ENCODE measurements at places on chromosomes 5 and 9. TPM values are rescaled to one million over a fixed set of nuclear protein-coding genes. Genes with fewer than 3 reads are reported as not detected.

PCDHA3 gene
- 2.4 TPM for total RNA-seq

TBCA gene
- total RNA-seq = 243 TPM

ARRDC3 gene
- 107 TPM for total RNA-seq

SPINK7 gene
- not detected for total RNA-seq

TGFBI gene
- 3.8 TPM for total RNA-seq

IFNA21 gene
- not detected for total RNA-seq

ANKRD20A1 gene
- 1.6 TPM for total RNA-seq

ST8SIA4 gene
- 5.5 TPM for total RNA-seq

SUSD3 gene
- total RNA-seq = 1.2 TPM

TAF11L13 gene
- total RNA-seq = not detected

TLX3 gene
- total RNA-seq = not detected

ATP10B gene
- total RNA-seq = 1.7 TPM

CDKN2B-AS1 gene
- total RNA-seq = not detected

IL33 gene
- total RNA-seq = not detected

All from progenitor cell of endocrine pancreas (in vitro differentiated cells).